Stimulated activated CD4-positive, alpha-beta T cell treated with anti-CD3 and anti-CD28 coated beads, Interleukin-4, amount 100 ng/mL, for 1 hour (primary cell): ENCODE measurements at places on chromosomes 3 and 15.

DNA sequence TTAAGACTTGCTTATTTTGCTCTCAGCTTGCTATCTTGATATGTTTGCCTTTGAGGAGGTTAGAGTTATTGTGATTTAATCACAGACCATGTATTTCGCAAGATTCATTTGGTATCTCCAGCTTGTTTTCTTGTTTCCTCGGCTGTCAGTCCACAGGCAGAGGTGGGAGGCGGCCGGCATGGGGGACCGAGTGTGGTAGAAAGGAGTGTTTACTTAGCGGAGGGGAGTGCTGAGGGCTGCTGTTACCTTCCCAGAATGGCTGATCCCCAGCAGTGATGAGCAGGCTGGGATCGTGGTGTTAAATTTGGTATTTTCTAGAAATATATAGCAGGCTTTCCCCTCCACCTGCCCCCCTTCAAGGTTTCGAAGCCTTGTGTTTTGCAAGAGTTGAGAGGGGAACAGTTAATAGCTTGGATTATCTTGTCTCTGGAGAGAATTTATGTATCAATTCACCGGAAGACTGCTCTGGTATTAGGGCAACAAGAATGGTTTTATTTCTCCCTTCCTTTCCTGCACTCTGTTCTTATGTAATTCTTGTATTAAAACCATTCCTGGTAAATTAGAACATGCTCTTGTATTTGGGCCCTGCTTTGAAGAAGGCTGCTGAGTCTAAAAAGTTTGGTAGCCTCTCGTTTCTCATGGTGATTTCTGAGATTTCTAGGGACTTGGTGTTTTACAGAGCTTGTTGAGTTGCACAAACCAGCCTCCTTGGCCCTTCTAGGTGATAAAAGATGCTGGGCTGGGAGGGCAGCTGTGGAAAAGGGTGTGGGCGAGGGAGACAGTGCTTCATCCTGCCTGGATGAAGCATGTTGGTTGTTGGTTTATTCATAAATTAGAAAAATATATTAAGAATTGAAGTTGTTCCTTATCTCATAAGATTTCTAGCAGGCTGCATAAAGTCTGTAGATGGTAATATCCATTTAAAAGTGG is 151.4 kb downstream of the IGF1R start:
- DNase-seq, result no peak

DNA sequence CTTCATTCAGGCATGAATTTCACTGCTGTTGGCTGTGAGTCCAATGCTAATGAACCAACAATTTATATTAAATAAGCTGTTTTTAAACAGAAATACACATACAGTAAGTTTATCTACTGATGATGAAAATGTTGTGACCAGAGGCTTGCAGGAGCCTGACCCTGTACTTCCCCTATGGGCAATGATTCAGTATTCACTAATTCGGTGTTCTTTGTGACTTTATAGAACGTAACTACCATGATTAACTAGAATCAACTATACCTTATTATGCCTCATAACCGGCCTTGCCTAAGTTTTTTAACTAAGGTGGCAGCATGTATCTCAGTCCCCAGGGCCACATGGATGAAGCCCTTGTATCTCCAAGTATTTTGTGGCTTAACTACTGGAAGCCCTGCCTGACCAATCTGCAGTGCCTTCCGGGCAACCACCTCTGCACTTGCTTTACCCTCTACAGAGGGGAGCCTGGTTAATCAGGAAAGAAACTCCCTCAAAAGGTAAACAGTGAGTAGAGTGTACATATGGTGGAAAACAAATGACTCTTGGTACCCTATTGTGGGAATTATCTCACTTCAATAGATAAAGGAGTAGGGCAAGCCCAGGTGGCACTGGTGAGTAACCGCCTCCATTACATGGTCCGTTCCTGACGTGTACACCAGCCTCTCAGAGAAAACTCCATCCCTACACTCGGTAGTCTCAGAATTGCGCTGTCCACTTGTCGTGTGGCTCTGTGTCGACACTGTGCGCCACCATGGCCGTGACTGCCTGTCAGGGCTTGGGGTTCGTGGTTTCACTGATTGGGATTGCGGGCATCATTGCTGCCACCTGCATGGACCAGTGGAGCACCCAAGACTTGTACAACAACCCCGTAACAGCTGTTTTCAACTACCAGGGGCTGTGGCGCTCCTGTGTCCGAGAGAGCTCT is 11.6 kb upstream of the CLDN18 start:
- DNase-seq, result no peak

DNA sequence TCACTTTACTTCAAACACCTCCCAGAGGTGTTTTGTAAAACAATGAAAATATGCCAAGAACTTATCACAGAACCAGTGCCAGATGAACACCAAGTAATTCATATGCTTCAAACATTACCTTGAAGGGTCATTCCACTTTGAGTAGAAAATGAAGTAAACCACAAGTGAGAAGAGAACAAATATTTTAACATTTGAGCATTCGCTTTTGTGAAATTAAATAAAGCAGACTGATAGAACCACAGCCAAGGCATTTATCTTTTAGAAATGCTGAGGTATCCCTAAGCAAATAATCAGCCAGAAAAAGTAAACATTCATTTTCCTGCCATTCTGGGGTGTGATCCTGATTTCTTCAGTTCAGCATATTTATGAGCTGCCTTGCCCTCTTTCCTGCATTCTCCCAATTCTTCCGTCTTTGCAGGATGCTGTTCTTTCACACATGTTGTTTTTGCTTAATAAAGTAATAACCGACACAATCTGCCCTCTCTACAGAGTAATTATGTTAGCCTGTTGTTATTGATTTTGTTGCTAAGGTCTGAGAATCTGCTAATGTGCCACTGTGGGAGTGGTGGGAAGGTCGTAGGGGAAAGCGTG is 235.6 kb upstream of the TGFBR2 start:
- no peak for DNase-seq

- no peak for DNase-seq
These were observed 2.9 kb downstream of the SH3GL3 start for GRCh38 chr15:83449937-83450506.

DNA sequence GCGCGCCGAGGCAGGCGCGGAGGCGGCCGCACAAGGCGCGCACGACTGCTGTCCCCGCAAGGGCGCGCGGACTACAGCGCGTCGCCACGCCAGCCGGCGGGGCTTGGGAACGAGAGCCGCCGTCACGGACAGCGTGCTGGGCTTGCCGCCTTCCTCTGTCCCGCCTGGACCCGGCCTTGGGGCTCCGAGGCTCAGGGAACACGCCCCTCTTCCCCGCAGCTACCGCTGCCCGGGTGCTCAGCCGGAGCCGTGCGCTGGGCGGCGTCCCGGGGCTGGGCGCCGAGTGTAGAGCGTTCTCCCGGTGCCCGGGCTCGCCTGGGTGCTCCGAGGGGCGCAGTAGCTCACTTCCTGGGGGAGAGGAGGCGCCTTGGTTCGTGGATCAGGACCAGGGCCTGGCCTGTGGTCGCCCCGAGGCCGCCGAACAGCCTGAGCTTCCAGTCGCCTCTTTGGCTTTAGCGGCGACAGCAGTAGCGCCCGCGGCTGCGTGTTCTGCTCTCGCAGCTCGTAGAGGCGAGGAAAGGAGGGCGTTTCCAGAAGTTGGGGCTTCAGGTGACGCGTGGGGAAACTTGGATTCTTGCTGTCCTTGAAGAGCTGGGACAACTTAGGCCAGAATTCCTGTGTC is 226.7 kb upstream of the C2CD4B start:
- DNase-seq, result peak; percentile 32

DNA sequence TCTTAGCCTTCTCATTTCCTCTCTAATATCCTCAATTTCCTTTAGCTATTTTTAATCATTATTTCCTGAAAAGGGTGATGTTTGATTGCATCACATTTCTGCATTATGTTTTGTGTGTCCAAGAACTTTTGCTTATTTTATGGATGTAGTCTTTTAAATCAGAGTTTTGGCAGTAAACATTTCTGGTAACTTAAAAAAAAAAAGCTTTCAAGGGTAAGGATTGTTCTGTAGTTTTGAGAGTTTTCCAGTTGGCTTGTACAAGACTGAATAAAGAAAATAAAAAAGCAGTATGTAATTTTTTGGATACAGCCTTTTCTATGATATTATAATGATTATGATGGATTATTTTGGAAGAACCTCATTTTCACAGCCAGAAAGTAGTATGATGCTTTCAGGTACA is 99.4 kb downstream of the DHX36 start:
- no peak for DNase-seq

DNA sequence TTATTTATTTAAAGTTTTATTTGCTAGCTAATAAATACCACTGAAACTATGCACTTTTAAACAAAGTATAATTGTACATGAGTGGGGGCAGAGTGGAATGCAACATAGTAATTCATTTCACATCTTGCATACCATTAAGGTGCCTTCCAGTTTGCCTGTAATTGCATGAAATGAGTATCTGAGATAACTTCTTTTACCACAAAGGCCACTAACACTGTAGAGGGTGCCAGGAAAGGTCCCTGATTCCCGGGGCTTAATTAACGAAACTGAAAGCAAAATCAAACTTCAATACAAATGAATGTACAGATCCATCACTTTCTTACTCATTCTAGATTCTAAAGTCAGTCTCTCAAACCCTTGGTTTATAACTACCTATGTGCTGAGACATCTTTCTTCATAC is 2.1 kb downstream of the CD47 start:
- peak; percentile 15 for DNase-seq

- peak; percentile 35 for DNase-seq
These were observed 41.1 kb downstream of the NGRN start for GRCh38 chr15:90306560-90306959.
